ENCODE measurements at places on chromosomes 11 and 22.
A peak's percentile ranks its signal among the peaks of the same experiment; 100 is the strongest.

GRCh38 chr11:128574576-128575011 lies 12.8 kb downstream of the ETS1 start:
- no peak for DNase-seq

DNA sequence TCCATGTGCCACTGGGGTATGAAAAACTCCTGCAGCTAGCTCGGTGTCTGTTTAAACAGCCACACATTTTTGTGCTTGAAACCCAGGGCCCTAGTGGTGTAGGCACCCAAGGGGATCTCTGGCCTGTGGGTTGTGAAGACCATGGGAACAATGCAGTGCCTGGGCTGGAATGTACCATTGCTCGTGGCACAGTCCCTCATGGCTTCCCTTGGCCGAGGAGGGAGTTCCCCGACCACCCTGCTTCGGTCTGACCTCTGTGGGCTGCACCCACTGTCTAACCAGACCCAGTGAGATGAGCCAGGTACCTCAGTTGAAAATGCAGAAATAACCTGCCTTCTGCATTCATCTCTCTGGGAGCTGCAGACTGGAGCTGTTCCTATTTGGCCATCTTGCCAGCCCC lies 214.0 kb downstream of the TRPC6 start:
- DNase-seq = no peak

DNA sequence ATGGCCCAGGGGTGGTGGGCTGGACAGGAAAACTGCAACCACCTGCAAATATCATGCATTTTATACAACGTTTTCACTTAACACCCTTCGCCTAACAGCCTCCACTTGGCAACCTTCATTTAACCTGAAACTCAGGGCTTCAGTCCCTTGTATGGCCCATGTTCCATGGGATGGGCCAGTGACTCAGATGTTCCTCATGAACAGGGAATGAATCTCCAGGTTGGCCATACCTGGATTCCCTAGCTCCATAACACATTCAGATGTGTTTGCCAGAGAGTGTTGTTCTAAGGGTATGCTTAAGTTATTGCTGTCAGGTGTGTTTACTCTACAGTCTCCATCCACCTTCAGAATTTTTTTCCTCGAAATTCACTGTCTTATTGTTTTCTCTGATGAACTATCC lies 316.9 kb downstream of the JRKL start:
- no peak for DNase-seq

DNA sequence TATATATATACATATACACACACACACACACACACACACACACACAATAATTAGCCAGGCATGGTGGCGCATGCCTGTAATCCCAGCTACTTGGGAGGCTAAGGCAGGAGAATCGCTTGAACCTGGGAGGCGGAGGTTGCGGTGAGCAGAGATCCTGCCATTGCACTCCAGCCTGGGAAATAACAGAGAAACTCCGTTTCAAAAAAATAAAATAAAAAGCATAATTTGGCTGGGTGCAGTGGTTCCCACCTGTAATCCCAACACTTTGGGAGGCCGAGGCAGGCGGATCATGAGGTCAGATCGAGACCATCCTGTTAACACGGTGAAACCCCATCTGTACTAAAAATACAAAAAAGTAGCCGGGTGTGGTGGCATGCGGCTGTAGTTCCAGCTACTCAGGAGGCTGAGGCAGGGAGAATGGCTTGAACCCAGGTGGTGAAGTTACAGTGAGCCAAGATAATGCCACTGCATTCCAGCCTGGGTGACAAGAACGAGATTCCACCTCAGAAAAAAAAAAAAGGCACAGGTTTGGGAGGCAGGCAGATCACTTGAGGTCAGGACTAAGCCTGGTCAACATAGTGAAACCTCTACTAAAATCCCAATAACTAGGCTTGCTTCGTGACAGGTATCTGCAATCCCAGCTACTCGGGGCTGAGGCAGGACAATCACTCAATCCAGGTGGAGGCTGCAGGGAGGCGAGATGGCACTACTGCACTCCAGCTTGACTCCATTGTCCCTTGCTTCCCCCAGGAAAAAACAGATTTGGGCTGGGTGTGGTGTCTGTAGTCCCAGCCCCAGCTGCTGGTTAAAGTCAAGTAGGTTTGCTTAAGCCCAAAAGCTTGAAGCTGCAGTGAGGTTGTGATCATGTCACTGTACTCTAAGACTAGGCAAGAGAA lies 11.8 kb upstream of the WDR74 start:
- no peak for DNase-seq

DNA sequence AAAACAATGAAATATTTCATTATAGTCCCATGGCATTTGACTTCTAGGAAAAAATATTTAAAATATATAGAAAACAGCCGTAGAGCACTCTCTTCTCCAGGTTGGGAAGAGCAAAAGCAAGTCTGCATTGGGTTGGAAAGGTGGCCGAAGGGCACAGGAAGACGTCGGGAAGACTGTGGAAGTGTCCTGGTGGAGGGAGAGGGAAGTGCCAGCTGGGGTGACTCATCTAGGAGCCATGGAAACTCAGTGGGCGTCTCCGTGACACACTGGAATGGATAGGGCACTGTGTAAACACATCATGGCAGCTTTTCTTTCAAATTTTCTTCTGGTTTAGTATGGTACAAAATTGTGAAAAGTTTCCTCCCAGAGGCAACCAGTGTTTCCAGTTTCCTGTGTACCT lies 12.7 kb downstream of the GTPBP1 start:
- DNase-seq = peak; percentile 42

DNA sequence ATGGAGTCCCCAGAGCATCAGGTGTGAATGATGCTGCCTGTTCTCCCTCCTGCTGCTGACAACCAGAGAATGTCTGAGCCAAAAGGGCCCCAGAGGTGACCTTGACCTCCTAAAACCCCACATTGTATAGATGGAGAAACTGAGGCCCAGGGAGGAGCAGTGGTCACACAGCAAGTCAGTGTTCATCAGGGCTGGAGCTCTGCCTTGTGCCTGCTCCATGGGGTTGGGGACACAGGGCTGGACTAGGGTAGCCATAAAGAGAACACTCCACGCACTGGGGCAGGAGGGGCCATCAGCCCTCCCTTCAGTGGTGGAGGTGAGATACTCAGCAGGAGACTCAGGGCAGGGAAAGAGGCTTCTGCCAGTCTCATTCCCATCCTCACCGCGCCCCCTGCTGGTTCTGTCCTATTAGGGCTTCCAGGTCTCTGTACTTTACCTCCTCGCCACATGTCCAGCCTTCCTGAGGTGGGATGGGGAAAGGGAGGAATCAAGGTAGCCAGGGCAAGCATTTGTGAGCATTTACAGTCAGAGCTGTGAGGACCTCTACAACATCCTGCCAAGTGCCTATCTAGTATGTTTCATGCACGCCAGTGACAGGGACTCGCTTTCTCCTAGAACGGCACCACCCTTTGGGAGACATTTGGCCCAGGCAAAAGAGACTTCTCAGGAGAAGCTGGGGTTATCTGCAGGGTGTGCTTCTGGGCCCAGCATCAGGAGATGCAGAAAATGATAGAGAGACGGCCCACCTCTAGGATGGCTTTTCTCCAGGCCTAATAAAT lies 43.2 kb downstream of the NEU3 start:
- no peak for DNase-seq

DNA sequence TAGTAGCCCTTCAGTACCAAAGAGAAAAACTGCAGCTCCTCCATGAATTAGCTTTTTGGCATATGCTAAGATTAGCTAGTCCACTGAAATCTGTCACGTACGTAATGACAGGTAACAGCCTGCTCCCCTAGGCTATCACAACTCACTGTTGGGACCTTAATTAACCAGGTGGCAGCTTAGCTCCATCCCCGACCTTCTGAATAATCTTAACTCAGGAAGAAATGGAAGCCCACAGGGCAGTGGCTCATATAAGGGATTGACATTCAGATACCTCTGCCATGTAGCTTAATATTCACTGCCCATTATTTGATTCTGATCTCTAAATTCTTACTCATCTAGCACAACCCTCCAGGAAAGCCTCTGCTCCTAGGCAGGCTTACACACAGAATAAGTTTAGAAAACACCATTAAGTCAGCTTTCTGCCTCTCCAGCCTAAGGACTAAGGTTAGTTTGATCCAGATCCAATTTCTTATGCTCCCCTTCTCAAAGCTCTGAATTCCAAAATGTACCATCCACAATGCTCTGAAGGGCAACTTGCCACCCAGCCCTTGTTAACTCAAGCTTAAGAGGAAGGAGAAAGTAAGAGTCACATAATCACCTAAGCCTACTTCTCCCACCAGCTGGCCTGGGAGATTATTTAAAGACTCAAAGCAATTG lies 5.0 kb downstream of the HSPA8 start:
- no peak for DNase-seq

- DNase-seq = no peak
Observed at GRCh38 chr11:102400603-102401002, 52.0 kb downstream of the TMEM123 start.

DNA sequence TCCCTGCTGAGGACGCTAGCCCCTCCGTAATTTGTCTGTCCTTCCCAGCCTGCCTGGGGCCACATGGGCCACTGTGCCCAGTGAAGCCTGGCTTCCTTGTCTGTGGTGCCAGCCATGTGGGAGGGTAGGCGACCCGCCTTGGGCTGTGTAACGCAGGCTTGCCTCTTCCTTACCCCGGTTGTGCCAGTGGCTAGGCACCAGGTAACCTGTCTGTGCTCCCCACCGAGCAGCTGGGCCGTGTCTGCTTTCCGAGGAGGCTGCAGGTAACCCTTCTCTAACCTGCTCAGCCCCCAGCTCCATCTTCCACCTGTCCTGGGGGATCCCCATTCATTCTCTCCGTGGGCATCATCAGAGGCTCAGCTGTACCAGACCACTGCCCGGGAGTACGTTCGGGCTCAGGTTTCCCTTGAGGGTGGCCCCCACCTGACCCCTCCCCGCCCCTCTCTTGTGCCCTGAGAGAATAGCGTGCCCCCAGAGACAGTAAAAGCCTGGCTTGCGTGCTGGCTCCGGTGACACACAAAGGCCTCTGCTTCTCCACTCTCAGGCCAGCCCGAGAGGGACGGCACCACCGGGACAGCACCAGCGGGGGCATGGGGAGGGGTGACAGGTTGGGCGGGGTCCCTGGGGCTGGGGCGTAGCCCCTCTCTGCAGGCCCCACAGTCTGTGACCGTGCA lies 79.1 kb downstream of the CDKN1C start:
- DNase-seq = peak; percentile 29

Measured in dorsolateral prefrontal cortex (tissue), 122 donors.